ENCODE measurements at places on chromosomes 3 and 15.

GRCh38 chr3:168141405-168141998, 45.8 kb upstream of the GOLIM4 start:
- DNase-seq, result no peak

GRCh38 chr3:134081211-134081610, 51.5 kb upstream of the SLCO2A1 start:
- no peak for DNase-seq

DNA sequence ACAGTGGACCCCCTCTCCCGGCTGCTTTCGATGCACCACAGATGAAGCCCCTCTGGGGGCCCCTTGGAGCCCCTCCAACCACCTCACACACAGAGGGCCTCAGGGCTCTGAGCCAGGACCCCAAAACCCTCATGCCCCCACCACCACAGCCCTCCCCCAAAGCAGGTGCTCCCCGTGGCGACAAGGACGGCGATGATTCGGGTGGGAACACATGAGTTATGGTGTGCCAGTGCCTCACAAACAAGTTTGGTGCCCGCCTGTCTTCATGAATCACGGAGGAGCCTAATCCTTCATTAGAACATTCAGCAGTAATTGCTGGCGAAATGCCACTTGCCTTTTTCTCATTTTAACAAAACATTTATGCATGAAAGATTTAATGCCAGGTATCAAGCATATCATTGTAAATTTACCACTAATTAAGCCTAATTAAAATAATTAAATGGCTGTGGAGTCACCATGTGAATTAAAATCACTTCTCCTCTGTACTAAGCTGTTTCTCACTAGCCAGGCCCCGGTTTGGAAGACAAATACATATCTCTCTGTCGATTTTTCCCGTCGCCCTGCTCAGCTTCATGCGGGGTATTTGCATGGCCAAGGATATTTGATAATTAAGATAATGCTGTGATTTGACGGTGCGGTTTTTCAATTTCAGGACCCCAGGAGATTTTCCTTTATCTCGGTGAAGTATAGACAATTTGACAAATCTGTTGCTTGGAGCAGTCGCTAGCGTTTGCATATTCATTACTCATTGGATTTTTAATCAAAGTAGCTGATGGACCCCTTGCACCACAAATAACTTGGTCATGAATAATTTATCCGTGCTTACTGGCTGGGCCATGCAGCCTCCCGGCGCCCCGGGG, 157.0 kb downstream of the TLE3 start:
- DNase-seq, result no peak

GRCh38 chr15:85763157-85763556, 31.6 kb downstream of the KLHL25 start:
- DNase-seq, result no peak

GRCh38 chr3:58962816-58963215, 87.0 kb downstream of the CFAP20DC start:
- no peak for DNase-seq

Data from LoVo (cell line).